Stimulated activated CD8-positive, alpha-beta memory T cell treated with anti-CD3 and anti-CD28 coated beads, Interleukin-7, amount 100 ng/mL, for 1 hour (primary cell): ENCODE measurements at places on chromosomes 2 and 18.

GRCh38 chr18:52936931-52937330, 596.9 kb downstream of the DCC start:
- no peak for DNase-seq

GRCh38 chr2:101036562-101036961, 34.5 kb downstream of the RPL31 start:
- DNase-seq = no peak

- DNase-seq = no peak
Measured at GRCh38 chr2:188307850-188308283, 16.2 kb downstream of the GULP1 start.

DNA sequence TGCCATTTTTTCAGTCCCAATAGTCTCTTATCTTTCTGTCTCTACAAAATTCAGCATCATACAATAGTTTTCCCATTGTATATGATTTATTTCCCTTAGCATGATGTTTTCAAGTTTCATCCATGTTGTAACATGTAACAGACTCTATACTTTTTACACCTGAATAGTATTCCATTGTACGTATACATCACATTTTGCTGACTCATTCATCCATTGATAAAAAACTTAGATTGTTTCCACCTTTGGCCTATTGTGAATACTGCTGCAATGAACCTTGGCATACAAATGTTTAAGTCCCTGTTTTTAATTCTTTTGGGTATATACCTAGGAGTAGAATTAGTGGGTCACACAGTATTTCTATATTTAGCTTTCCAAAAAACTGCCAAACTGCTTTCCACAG, 349.3 kb upstream of the CDH2 start:
- no peak for DNase-seq

DNA sequence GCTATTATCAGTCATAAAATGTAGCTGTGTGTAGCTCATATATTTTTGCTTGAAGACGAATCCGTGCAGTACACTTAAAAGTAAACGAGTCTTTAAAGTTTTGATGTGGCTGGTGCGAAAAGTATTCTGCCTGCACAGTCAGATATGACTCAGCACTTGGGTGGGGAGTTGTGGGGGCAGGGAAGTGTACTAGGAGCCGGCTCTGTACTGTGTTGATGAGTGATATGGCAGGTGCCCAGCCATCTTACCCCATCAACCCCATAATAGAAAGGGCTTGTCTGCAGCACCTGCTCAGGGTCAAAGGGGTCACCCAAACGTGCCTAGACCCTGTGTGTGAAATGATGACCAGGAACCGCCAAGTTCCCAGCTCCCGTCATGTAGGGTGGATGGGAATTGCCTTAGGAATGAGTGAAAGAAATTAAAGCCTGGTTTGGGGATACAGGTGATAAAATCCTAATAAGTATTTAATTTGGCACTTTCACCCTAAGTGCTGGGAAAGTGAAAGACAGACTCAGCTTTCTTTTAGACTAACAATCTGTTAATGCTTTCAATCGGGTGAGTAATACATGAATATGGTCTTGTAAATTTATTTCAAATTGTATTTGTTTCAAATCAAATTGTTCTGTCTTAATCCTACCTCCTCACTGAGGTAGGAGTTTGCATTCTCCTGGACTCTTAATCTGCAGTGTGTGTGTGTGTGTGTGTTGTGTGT, 48.0 kb downstream of the BCL2L11 start:
- no peak for DNase-seq

- no peak for DNase-seq
Measured at GRCh38 chr2:240388471-240389301, 46.8 kb upstream of the GPC1 start.

DNA sequence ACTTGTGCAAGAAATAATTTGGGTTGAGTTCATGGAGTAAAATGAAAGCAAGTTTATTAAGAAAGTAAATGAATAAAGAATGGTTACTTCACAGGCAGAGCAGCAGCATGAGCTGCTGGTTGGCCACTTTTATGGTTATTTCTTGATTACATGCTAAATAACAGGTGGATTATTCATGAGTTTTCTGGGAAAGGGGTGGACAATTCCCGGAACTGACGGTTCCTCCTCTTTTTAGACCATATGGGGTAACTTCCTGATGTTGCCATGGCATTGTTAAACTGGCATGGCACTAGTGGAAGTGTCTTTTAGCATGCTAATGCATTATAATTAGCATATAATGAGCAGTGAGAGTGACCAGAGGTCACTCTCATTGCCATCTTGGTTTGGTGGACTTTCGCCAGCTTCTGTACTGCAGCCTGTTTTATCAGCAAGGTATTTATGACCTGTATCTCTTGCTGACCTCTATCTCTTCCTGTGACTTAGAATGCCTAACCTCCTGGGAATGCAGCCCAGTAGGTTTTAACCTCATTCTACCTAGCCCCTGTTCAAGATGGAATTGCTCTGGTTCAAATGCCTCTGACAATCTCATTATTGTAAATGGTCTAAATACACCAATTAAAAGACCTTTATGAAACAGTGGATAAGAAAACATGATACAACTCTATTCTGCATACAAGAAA, 114.1 kb upstream of the FIGN start:
- no peak for DNase-seq

GRCh38 chr2:222711315-222711940, 40.0 kb downstream of the MOGAT1 start:
- no peak for DNase-seq

DNA sequence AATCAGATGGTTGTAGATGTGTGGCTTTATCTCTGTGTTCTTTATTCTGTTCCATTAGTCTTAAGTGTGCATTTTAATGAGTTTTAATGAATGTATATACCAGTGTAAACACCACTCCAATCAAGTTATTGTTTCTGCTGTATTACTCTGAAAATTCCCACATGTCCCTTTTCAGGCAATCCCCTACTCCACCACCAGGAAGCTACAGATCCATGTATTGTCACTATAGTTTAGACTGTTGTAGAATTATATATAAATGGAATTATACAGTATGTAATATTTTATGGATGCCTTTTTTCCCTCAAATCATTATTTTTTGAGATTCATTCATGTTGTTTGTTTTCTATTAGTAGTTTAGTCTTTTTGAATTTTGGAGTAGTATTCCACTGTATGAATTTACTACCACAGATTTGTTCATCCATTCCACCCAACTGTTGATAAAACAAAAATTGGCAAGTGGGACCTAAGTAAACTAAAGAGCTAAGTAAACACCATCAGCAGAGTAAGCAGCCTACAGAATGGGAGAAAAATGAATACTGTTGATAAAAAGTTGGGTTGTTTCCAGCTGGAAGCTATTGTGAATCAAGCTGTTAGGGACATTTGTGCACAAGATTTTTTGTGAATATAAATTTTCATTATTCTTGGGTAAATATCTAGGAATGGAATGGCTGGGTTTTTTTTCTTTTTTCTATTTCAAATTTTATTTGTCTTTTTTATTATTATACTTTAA, 262.0 kb downstream of the CAMKMT start:
- DNase-seq = no peak

DNA sequence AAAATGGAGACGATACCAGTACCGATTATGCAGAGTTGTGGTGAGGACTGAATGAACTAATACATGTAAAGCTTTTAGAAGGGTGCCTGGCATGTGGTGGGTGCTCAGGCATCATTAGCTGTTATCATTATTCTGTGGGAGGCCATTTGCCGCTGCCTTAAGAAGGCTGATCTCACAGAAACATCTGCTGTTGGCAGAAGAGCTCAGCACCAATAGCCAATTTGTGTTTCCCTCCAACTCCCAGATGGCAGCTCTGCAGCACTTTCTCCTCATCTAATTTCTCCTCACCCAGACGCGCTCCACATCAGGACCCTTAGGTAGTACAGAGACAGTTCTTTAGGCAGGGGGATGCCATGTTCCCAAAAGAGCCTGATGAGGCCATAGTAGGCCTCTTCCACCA, 15.8 kb upstream of the CYP1B1 start:
- DNase-seq = no peak

DNA sequence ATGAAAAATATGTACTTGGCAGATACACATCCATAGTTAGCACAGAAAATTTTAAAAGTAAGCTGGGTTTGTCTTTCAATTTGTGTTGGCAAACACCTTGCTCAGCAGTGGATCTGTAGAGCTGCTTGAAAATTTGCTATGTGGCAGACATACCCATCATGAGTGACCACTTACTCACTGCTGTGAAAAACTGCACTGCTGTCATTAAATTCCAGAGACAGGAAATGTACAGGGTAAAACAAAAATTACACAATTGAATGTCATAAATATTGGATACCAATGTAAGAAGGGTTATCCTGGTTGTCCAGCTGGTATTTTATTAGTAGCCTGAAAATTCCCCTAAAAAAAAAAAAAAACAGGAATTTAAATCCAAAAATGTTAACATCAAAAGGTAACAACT, 24.5 kb downstream of the NIF3L1 start:
- no peak for DNase-seq

GRCh38 chr2:148963461-148963860, 75.0 kb upstream of the LYPD6B start:
- DNase-seq = no peak

DNA sequence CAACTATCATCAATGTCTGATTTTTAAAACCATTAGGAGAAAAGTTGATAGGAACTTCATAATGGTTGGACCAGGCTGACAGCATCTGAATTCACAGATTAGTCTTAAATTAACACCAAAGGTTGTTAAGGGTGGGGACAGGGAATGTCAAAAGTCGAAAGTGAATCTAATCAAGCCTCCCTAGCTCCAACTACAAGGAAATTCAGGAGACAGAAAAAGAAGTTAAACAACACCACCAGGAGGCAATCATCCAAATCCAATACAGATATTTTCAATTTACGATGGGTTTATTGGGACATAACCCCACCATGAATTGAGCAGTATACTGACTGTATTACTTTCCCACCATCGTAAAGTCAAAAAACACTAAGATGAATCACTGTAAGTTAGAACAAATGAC, 32.8 kb downstream of the ATF2 start:
- no peak for DNase-seq

- no peak for DNase-seq
Measured at GRCh38 chr2:169961911-169962310, 134.7 kb downstream of the UBR3 start.

GRCh38 chr18:43115076-43115921, at the start of gene RIT2:
Gene RIT2 (minus strand): TSS chr18:43115685.
- no peak for DNase-seq

DNA sequence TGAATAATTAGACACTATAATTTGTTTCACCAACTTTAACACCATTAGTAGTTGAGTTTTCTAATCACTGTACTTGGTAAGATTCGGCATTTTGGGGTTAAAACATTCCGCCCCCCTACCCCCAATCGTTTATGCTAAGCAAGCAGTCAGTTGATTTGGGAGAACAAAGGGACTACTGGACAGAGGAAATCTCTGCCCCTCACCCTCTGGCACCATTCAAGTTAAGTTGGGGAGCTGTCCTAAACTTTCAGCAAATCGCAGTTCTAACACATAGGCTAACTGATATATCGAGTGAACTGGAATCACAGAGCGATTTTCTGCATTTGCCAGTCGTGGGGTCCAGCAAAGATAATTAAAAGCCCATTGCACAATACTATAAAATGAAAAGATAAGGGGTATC, 5.6 kb downstream of the KLF7 start:
- DNase-seq = no peak
